Islet precursor cell (in vitro differentiated cells): ENCODE measurements at places on chromosomes 7 and 10.
A peak's percentile ranks its signal among the peaks of the same experiment; 100 is the strongest.

- DNase-seq: no peak
Measured at GRCh38 chr7:131329176-131329570, 1.5 kb downstream of the MKLN1 start.

- DNase-seq: no peak
Measured at GRCh38 chr7:2299131-2299829, 15.0 kb downstream of the SNX8 start.

GRCh38 chr7:134932707-134933370 is 53.5 kb upstream of the AGBL3 start:
- DNase-seq: peak; percentile 59

DNA sequence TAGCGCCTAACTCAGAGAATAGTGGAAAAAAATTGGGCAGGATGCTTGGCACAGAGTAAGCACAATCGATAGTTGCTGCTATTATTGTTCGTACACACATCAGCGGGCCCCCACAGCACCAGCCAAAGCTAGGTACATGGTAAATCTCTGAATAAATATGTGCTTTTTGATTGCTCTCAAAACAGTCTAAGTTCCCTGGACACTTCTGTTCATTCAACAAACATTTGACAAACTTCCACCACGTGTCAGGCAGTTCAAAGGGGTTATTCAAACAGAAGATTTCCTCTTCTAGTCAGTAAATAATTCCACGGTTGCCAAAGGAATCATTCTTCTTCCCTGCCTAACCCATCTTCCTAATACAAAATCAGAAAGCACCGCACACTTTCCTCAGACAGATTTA is 150.8 kb downstream of the DGKI start:
- no peak for DNase-seq

DNA sequence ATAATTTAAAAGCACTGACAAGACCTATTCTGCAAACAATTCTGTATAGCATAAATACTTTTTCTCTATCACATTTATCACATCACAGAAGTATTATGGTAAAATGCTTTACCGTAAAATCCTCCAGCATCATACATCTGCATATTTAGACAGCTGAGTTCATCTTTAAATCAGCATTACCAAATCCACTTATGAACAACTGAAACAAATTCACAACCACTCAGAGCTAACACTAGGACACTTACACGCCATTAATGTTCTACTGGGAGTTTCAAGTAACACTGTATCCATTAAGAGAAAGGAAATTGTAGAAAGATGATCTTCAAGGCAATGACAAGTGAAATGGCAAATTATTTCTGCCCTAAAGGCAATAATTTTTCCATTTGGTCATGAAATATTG is 105.7 kb upstream of the DKK1 start:
- DNase-seq: no peak

DNA sequence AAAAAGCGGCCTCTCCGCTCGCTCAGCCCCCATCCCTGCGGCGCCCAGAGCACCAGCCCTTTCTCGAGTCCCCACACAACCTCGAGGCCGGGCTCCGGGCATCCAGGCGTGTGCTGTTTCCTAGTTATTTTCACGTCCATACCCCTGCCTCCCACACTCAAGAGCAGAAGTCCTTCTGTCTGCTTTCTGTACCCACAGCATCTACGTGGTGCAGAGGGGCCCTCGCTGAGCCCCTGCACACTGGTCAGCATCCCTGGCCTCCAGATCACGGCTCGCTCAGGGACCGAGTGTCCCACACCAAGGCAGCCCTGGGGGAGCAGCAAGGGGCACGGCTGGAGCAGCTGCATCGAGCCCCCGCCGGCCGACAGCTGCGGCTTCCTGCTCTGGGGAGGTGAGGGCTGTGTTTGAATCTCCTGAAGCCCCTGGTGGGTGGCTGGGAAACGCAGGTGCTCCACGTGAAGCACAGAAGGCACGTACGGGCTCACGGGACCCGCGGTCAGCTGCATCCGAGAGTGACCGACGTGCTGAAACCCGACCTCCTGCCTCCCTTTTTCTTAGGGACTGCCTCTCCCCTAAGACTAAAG is 333.1 kb downstream of the DNAJB6 start:
- no peak for DNase-seq

GRCh38 chr7:25718596-25718995 is 433.4 kb upstream of the NFE2L3 start:
- DNase-seq: no peak

GRCh38 chr7:78438433-78438832 is 639.9 kb downstream of the PHTF2 start:
- DNase-seq: no peak

GRCh38 chr7:100016215-100016901 is 962 bp downstream of the ZKSCAN1 start:
- DNase-seq: no peak

GRCh38 chr7:41693150-41693997 is 9.5 kb downstream of the INHBA start:
- DNase-seq: no peak
